ENCODE measurements at places on chromosomes 2 and 18. TPM values are rescaled to one million over a fixed set of nuclear protein-coding genes. Genes with fewer than 3 reads are reported as not detected.

Gene TMEM200C
- not detected for total RNA-seq

DNA sequence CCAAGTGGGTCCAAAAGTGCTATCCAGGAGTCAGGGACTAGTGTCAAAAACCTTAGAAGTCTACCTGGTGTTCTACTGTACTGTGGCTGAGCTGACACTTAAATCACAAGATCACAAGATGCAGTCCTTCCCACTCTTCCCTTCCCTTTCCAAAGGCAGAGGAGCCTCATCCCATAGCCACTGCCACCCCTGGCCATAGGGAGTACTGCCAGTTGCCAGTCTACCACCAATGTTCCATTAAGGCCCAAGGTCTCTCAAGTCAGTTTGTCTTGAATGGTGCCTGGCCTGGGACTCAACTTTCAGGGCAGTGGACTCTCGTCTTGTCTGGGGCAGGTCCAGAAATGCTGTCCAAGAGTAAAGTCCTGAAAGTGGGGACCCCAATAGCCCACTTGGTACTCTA is 585.6 kb downstream of the NUP35 start:
- DNase-seq: no peak
- H3K27me3 ChIP-seq: no peaks in the 10 kb centered on the region
- no peaks in the 10 kb centered on the region for H3K4me1 ChIP-seq

Gene NFATC1
- 20.8 TPM for total RNA-seq

DNA sequence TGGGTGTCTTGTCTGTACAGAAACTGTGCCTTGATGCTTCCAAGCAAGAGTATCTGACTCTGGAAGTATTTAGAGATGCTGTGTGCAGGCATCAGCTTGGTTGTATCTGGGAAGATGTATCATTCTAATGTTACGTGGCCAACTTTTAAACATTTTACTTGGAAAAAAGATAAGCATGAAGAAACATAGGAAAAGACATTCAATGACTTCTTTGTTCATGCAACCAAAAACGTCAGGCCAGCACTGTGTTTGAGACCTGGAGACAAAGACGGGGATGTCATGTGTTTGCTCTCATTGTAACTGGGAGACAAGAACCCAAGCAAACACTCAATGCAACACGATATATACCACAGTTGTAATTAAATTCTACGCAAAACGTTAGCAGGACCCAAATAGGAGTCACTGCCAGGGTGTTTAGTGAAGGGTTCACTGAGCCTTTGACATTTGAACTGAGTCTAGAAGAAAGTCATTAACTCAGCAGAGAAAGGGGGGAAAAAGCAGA is 8.9 kb upstream of the SESTD1 start:
- H3K4me1 ChIP-seq: peaks cover 2% of the 10 kb centered on the region
- no peak for DNase-seq
- H3K27me3 ChIP-seq: no peaks in the 10 kb centered on the region
- H3K4me3 ChIP-seq: no peak overlapping the region

- H3K36me3 ChIP-seq: no peaks in the 10 kb centered on the region
- H3K27me3 ChIP-seq: no peaks in the 10 kb centered on the region
- no peaks in the 10 kb centered on the region for H3K4me1 ChIP-seq
- no peak overlapping the region for H3K27ac ChIP-seq
- no peak for DNase-seq
Measured at GRCh38 chr2:235616885-235617284, 123.0 kb downstream of the AGAP1 start.

DNA sequence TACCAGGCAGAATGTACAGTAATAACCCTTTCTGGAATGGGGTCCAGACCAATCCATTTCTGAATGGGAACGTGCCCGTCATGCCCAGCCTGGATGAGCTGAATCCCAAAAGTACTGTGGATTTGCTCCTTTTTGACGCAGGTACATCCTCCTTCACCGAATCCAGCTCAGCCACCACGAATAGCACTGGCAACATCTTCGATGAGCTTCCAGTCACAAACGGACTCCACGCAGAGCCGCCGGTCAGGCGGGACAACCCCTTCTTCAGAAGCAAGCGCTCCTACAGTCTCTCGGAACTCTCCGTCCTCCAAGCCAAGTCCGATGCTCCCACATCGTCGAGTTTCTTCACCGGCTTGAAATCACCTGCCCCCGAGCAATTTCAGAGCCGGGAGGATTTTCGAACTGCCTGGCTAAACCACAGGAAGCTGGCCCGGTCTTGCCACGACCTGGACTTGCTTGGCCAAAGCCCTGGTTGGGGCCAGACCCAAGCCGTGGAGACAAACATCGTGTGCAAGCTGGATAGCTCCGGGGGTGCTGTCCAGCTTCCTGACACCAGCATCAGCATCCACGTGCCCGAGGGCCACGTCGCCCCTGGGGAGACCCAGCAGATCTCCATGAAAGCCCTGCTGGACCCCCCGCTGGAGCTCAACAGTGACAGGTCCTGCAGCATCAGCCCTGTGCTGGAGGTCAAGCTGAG is 89.6 kb downstream of the SH3BP4 start:
- peaks cover 14% of the 10 kb centered on the region for H3K36me3 ChIP-seq
- peaks cover 7% of the 10 kb centered on the region for H3K4me1 ChIP-seq
- no peak for DNase-seq
- H3K4me3 ChIP-seq: no peak overlapping the region
- no peaks in the 10 kb centered on the region for H3K27me3 ChIP-seq

DNA sequence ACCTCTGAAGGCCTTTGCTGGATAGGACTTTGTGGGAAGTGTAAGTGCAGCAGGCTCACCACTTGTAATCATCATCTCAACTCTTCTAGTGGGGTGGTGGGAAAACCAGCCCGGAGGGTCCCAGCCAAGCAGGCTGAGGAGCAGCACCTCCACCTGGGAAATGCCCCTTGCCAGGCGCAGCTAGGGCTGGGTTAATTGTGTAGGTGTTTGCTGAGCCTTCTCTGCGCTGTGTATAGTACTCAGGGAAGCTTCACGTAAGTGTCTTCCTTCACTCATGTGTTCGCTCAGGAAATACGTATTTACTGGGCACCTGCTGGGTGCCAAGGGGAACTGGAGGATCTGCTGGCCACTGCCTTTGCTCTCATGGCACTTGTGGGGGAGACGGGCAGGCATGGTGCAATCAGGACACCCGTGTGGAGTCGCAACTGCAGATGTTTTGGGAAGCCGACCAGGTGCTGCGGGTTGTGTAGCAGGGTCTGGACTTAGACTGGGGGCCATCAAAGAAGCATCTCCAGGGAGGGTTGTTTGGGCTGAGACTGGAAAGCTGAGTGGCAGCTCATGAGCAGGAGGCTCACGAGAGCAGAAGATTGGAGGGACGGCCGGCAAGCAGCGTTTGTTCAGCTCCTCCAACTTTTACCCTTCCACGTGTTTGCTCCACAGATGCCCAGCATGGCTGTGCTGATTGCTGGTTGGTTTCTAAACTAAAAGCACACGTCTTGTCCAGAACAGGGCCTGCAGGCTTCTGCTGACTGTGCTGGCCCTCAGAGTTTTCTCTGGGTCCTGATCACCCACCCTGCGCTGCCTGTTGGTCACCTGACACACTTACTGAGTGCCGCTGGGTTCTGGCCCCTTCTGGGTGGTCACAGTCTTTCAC is 164.6 kb downstream of the LDLRAD4 start:
- H3K36me3 ChIP-seq: no peaks in the 10 kb centered on the region
- no peak for DNase-seq
- no peak overlapping the region for H3K27ac ChIP-seq

GRCh38 chr18:58581265-58581664 is 47.6 kb downstream of the ALPK2 start:
- H3K27me3 ChIP-seq: no peaks in the 10 kb centered on the region
- no peaks in the 10 kb centered on the region for H3K36me3 ChIP-seq
- peak overlapping the region; percentile 30 for H3K4me3 ChIP-seq
- H3K27ac ChIP-seq: peak overlapping the region; percentile 51
- peak; percentile 57 for DNase-seq

- no peaks in the 10 kb centered on the region for H3K36me3 ChIP-seq
- H3K4me1 ChIP-seq: no peaks in the 10 kb centered on the region
- DNase-seq: no peak
- H3K27me3 ChIP-seq: no peaks in the 10 kb centered on the region
Measured at GRCh38 chr18:58967751-58968254, 103.1 kb downstream of the ZNF532 start.

Gene ASXL3
- not detected for total RNA-seq

GRCh38 chr2:45822272-45822630 is 170.8 kb downstream of the PRKCE start:
- no peaks in the 10 kb centered on the region for H3K27me3 ChIP-seq
- H3K27ac ChIP-seq: peak overlapping the region; percentile 22
- DNase-seq: no peak
- peaks cover 25% of the 10 kb centered on the region for H3K4me1 ChIP-seq
- no peaks in the 10 kb centered on the region for H3K36me3 ChIP-seq
- H3K4me3 ChIP-seq: no peak overlapping the region

Gene CHST9
- total RNA-seq: not detected

Gene RAPGEF4
- 0.59 TPM for total RNA-seq

- H3K27me3 ChIP-seq: peaks cover 8% of the 10 kb centered on the region
- no peaks in the 10 kb centered on the region for H3K36me3 ChIP-seq
- H3K4me1 ChIP-seq: peaks cover 28% of the 10 kb centered on the region
- H3K27ac ChIP-seq: no peak overlapping the region
Measured at GRCh38 chr2:205686056-205686782, 3.9 kb downstream of the NRP2 start.

GRCh38 chr2:174181368-174181767 is 67.0 kb downstream of the OLA1 start:
- H3K27me3 ChIP-seq: no peaks in the 10 kb centered on the region
- no peak overlapping the region for H3K4me3 ChIP-seq
- no peaks in the 10 kb centered on the region for H3K4me1 ChIP-seq
- DNase-seq: no peak

DNA sequence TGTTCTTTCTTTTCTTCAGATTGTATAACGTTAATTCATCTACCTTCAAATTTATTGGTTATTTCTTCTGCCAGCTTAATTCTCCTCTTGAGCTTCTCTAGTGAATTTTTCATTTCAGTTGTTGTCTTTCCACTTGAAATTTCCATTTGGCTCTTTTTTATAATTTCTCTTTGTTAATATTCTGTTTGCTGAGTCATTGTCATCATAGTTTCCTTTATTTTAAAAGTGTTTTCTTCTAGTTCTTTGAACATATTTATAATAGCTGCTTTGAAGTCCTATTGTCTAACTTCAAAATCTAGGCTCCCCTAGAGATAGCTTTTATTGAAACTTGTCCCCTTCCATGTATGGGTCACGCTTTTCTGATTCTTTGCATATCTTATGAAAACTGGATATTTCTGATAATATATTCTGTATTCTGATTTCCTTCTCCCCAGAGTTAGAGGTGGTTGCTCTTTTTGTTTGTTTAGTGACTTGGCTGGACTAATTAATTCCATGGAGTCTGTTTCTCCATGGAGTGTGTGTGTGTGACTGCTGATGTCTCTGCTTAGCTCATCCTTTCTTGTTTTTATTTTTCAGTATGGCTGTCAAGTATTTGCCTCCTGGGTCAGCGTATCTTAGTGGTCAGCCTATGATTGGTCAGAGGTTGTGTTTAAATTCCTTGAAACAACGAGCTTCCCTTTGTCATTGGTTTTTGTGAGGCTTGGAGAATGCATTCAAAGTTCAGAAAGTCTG is 47.6 kb downstream of the DIS3L2 start:
- no peak overlapping the region for H3K27ac ChIP-seq
- peaks cover 10% of the 10 kb centered on the region for H3K4me1 ChIP-seq
- DNase-seq: no peak
- H3K36me3 ChIP-seq: no peaks in the 10 kb centered on the region

DNA sequence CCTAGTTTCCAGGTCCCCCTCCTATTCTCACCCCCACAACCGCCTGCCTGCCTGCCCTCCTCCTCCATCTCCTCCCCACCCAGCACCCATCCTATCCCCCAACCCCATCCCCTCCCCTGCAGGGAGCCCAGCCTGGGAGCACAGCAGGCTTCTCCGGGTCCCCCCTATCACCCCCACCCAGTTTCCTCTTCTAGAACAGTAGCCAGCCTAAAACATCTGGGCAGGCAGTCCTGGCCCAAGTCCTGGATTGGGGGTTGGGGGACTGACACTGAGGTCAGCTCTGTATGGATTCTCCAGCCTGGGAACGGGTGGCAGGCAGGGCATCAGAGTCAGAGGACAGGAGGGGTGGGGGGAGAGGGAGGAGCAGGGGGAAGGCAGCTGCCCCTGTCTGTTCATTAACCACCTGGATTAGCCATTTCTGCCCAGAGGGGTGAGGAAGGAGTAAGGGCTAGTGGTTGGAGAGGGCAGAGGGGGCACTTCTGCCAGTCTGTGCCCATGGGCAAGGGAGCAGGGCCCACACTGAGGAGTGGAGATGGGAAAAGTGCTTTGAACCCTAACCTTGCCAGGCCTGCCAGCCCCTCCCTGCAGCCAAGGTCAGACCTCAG is 60.0 kb downstream of the TNS1 start:
- H3K4me1 ChIP-seq: peaks cover 9% of the 10 kb centered on the region
- H3K27me3 ChIP-seq: no peaks in the 10 kb centered on the region
- H3K4me3 ChIP-seq: no peak overlapping the region

Gene CDK5R2
- 0.44 TPM for total RNA-seq

DNA sequence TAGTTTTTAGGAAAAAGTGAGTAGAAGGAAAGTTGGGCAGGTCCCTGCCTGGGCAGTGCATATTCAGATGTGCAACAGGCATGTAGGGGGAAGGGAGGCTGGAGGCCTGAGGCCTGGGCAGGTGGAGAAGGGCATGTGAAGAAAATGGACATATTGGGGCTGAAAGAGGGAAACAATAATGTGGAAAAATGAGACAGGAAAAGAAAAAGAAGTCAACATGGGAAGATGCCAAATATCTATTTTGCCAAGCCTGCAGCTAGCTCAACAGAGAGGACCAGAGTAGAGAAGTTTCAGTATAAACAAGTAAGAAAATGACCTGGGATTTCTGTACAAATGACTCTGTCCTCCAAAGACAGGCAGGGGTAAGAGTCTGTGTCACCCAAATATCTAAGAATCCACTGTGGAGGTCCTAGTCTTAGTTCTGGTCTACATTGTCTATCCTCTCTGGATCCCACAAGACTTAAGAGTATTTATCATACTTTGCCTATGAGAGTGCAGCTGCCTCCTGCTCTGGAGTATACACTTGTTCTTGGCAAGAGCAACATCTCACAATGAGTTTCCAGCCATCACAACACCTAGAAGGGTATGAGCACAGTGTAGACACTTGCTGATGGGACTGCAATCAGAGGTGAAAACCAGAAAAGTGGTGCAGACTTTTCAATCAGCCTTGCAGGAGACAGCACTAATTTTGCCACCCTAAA is 80.2 kb downstream of the CLHC1 start:
- H3K27ac ChIP-seq: no peak overlapping the region
- no peak overlapping the region for H3K4me3 ChIP-seq
- H3K36me3 ChIP-seq: no peaks in the 10 kb centered on the region
- no peaks in the 10 kb centered on the region for H3K4me1 ChIP-seq
- H3K27me3 ChIP-seq: no peaks in the 10 kb centered on the region

DNA sequence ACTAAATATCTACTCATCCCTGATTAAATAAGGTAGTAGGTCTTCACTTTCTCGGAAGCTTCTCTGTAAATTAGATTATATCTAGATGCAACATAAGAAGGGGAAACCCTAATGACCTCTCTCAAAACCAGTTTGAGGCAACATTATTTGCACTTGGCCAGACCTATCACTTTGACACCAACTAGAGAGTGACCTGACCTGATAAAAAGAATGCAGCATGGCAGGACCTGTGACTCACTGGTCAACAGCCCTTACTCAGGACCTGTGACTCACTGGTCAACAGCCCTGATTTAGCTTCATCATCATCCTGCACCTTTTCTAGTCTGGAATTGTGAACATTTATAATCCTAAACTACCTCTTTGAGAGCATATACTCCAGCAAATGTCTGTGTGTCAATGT is 1957.7 kb upstream of the CELF4 start:
- no peaks in the 10 kb centered on the region for H3K36me3 ChIP-seq
- H3K27me3 ChIP-seq: no peaks in the 10 kb centered on the region
- no peak overlapping the region for H3K4me3 ChIP-seq
- DNase-seq: peak; percentile 40
- H3K27ac ChIP-seq: no peak overlapping the region
- peaks cover 52% of the 10 kb centered on the region for H3K4me1 ChIP-seq

- H3K4me1 ChIP-seq: no peaks in the 10 kb centered on the region
- no peak for DNase-seq
- no peaks in the 10 kb centered on the region for H3K27me3 ChIP-seq
- H3K36me3 ChIP-seq: no peaks in the 10 kb centered on the region
- no peak overlapping the region for H3K4me3 ChIP-seq
Measured at GRCh38 chr2:36797324-36798070, 101.0 kb downstream of the VIT start.

Data from HCT116 (cell line).